GM10248 (cell line): ENCODE measurements at places on chromosomes 7 and 10.

DNA sequence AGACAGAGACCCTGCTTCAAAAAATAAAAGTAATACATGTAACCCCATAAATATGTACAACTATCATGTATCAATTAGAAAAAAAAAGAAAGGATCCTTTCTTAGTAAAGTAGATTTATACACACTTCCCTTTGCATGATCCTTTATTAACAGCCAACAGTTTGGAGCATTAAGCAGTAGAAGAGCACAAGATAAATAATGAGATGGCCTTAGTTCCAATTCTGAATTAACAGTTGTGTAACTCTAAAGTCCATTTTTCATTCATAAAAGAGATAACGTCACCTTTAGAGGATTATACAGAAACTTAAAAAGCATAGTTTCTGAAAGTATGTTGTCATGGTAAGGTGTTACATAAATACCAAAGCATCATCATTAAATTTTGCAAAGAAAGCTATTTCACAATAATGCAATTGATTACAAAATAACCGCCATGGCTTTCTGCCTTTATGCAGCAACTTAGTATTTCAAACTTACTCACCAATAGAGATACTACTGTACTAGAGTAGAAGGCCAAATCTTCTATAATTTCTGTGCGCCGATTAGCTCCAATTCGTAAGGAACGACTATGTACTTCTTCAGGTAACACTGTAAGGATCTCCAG is 40.3 kb downstream of the TNPO3 start:
- DNase-seq = no peak

DNA sequence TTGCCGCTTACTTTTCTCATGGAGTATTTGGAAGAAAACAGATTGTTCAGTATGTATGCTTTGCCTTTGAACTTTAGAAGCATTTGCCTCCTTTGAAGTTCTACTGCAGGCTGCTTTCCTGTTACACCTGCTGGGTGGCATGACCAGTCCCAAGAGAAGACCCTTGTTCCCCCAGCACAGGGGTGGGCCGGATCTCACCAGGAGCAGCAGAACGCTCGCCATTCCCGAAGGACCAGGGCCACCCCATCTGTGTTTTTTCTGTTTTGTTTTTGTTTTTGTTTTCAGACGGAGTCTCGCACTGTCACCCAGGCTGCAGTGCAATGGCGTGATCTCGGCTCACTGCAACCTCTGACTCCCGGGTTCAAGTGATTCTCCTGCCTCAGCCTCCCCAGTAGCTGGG is 493.6 kb downstream of the PTPRN2 start:
- no peak for DNase-seq

DNA sequence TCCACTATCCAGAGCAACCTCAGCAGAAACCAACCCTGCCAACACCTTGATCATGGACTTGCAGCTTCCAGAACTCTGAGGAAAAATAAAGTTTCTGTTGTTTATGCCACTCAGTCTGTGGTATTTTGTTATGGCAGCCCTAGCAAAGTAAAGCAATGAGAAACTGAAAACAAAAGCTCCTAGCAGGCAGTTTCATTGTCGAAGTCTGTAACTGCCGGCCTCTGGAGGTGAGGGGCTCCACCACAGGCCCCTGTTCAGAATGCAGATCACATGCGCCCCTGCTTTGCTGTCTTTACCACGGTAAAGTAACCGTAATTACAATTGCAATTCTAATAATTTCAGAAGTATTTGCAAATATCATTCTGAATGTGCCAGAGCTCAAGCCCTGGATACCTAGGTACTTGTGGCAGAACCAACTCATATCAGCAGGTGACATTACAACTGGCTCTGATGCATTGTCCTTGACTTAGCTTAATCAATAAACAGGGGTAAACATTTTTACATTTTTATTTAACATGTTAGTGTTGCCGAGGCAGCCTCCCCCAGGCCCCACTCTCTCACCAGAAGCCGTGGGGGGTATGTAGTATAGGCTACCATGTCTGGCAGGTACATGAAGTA is 193.2 kb downstream of the ELMO1 start:
- no peak for DNase-seq

DNA sequence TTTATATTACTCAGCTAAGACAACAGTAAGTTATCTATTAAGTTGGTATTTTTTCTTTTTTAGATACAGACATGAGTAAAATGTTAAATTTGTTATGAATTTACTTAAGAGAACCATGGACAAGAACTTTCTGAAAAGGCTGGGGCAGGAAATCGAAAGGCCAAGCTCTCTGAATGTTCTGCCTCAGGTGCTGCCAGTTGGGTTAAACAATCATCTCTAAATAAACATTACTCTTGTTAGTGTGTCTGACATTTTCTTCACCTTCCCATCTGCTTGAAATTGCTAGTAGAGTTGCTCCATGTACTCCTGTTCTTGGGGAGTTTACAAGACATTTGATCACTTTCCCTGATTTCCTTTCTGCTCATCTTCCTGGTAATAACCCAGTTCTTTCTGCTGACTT is 87.5 kb downstream of the ANKRD7 start:
- DNase-seq = no peak

DNA sequence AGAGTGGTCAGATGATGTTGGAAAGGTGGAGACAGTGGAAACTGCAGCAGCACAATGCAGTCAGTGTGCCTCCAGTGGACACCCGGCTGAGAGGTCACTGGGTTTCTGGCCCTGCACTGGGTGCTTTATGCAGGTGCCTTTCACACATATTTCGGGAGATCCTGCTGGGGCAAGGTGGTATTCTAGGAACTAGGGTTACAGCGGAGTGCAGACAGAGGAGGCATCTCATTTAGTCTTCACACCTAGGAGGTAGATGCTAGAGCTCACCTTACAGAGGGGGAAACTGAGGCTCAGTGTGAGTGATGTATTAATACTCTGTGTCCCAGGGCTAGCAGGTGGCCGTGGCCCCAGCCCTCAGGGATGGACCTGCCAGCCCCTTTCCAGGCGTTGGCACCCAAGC is 103.9 kb upstream of the KCTD7 start:
- DNase-seq = no peak

- DNase-seq = no peak
Measured at GRCh38 chr7:46812101-46812675, 769.7 kb downstream of the TNS3 start.

DNA sequence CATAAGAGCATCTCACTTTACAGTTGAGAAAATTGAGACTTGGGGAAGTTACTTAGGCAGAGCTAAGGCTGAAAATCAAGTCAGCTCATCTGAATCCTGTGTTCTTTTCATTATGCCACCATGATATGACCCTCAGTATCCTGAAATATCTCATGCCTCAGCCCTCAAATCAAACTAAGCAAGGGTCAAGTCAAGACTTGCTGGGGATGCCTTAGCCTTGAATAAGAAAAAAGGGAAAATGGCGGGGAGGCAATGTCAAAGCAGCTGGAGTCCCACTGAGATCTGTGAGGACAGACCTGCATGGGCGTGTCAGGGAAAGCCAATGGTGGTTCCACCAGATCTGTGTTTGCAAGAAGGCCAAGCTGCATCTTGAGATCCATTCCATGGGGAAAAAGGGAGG is 91.0 kb upstream of the CACUL1 start:
- DNase-seq = no peak

DNA sequence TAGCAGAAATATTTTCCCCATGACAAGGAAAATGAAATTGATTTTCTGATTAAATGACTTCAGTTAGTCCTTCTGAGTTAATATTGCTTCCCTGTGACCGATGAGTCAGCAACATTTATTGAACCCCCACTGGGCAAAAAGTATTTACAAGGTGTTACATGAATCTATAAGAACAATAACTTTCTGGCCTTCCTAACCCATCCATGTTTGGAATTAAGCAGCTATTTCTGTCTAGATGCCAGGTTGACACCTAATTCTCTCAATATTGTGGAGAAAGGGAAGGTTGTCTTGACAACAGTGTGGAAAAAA is 112.9 kb upstream of the JAZF1 start:
- DNase-seq = no peak

- DNase-seq = no peak
Measured at GRCh38 chr7:87670372-87670771, 42.2 kb downstream of the RUNDC3B start.

DNA sequence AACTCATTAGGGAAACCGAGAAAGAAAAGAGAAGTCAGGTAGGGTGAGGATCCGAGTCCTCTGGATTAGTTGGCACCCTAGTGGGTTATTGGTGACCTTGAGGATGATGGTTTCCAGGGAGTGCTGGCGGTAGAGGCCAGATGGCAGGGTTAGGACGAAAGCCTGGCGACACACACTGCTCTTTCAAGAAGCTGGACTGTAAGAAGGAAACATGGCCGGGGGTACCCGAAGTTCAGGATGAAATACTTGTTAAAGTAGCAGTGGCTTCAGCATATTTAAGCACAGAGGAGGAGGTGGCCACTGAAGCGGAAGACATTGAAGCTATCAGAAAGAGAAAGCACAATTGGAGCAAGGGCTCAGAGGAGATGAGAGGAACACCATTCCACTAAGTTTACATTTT is 224.6 kb downstream of the RELN start:
- DNase-seq = no peak

DNA sequence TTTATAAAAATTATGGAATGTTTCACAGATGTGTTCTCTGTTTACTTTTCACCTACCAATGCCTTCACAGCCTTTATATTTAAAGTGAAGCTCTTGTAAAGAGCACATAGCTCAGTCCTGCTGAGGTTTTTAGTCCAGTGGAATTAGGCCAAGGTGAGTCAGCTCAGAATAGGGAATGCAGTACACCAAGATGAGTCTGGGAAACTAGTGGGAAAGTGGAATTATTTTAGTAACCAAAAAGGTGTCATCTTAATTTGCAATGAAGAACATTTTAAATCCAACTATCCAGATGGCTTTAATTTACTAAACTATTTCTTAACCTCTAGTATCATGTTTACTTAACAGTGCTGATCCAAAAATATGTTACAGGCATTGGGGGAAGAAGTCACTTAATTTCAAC is 236.3 kb upstream of the CTBP2 start:
- no peak for DNase-seq

DNA sequence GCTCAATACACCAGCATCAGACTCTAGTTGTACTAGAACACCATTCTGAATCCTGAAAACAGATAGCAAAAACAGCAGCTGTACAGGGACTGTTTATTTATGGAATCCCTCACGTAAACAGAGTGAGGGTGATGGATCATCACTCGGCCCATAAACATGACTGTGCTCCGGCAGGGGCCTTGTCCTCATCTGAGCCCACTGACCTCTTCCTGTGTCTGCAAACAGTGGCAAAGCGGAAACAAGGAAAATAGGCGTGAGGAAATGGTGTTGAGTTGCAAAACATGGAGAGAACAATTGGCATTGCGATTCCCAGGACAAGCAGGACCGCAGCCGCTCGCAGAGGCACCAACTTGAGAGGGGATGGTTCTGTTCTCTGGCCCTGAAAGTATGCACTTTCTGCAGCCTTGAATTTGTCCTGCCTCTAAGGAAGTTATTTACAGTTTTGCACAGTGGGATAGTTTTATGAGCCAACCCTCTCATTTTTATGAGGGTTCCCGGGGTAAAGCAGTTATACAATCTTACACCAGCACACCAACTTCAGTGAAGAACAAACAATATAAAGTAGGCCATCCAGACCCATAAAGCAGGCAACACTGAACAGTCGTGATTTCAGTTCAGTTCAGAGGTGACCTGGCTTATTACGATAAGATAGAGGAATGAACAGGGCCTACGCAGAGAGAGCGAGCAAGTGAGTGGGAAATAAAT is 248.0 kb upstream of the FZD8 start:
- no peak for DNase-seq

GRCh38 chr7:17274551-17275245 is 23.8 kb upstream of the AHR start:
- DNase-seq = no peak

DNA sequence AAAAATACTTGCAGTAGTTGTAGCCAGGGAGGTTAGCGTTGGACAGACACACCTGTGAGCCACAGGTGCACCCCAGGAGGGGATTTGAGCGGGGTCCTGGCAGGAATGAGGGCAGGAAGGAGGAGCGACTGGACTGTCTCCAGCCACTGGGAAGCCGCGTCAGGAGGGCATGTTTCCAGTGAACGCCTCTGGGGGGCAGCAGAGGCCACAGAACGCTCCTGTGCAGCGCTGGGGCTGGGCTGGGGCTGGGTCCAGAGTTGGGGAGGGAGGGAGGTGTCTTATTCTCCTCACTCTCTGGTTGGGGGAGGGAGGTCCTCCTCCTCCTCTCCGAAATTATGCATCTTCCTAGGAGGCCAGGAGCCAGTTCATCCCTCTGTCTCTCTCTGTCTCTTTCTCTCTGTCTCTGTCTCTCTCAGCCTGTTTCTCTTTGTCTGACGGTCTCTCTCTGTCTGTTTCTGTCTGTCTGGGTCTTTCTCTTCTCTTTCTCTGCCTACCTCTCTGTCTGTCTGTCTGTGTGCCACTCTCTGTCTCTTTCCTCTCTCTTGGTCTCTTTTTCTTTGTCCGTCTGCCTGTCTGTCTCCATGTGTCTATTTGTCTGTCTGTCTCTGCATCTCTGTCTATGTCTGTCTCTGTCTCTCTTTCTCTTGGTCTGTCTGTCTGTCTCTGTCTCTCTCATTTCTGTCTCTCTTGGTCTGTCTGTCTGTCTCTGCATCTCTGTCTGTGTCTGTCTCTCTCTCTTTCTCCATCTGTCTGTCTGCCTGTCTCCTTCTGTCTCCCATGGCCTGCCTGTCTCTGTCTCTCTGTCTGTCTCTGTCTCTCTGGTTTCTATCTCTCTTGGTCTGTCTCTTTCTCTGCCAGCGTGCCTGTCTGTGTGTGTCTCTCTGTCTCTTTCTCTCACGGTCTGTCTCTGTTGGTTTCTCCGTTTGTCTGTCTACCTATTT is 9.9 kb upstream of the PSMG3 start:
- peak; percentile 85 for DNase-seq

- peak; percentile 66 for DNase-seq
Measured at GRCh38 chr7:149459540-149460452, 1.1 kb downstream of the ZNF777 start.

DNA sequence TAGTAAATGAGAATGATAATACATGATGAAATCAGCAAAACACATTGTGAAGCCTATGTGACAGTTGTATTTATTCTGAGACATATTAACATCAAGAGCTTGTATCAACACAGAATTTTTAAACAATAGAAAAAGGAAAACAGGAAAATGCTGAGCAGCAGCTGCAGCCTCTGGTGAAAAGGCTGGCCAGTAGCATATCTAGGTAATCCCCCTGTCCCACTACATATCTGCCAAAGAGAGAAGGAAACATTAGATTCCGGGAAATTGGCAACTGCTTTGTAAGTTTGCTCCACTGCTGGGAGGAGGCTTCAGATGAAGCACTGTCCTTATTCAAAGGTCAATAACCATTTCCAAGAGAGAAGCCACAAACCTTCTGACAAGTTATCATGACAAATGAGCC is 89.4 kb downstream of the RALA start:
- DNase-seq = no peak

DNA sequence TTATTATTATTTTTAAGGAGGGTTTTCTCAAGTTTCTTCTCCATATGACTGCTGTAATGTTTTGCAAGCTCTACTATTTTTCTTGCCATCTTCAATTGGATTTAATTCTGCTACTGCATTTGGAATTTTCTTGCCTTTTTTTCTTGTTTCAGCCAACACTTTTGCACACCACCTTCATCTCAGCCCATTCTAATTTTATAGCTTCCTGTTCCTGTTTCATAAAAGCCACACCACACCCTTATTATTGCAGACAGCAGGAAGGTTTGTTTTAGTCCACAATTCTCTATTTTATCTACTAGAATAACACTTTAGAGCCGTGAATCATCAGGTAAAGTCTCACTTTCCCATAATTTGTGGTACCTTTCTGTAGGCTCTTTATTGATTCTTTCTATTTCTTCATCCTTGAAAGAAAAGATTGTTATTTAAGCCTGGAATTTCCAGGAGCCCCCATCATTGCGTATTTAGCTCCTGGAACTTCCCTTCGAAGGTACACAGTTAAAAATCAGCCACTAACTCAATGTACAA is 209.3 kb upstream of the TBX20 start:
- no peak for DNase-seq

GRCh38 chr7:47757921-47758411 is 176.1 kb upstream of the TNS3 start:
- no peak for DNase-seq

GRCh38 chr10:79203014-79203644 is 134.4 kb downstream of the ZMIZ1 start:
- no peak for DNase-seq
